ENCODE measurements at places on chromosomes 3 and 15.

GRCh38 chr3:86800116-86800515 is 190.8 kb downstream of the VGLL3 start:
- no peak for DNase-seq

DNA sequence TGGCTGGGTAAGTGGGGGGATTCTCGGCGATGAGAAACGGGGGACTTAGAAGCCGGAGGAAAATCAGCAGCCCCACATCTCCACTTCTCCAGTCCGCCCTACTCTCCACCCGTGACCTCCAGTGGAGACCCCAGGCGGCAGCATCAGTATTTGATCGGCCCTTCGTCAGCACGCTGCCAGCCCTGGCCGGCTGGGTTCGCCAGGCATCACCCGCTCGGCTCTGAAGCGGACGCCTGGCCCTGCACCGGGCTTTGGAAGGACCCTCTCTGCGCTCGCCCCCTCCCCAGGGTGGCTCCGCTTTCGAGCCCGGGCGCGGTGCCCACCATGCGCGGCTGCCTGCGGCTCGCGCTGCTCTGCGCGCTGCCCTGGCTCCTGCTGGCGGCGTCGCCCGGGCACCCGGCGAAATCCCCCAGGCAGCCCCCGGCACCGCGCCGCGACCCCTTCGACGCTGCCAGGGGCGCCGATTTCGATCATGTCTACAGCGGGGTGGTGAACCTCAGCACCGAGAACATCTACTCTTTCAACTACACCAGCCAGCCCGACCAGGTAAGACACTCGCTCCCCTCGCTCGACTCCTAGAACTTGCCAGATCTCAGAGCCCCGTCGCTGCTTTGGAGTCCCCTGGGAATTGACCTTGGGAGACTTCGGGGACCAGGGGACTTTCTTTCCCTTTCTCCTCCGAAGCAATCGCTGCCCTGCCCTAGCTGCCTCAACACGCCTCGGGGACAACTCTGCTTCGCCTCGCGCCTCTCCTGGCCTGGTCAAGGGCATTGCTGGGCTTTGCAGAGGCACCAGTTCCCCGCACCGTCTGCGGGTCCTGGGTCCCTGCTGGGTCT is 561 bp downstream of the SIDT1 start:
- no peak for DNase-seq

DNA sequence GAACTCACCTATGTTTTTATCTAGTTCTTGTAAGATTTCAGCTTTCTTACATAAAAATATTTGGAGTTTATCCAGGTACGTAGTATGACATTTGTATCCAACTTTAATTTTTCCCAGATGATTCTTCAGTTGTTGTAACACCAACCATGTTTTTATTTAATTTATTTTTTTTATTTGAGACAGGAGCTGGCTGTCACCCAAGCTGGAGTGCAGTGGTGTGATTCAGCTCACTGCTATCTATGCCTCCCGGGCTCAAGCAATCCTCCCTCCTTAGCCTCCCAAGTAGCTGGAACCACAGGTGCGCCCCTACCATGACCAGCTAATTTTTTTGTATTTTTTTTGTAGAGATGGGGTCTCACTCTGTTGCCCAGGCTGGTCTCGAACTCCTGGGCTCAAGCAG is 6.6 kb downstream of the XYLB start:
- DNase-seq = no peak

DNA sequence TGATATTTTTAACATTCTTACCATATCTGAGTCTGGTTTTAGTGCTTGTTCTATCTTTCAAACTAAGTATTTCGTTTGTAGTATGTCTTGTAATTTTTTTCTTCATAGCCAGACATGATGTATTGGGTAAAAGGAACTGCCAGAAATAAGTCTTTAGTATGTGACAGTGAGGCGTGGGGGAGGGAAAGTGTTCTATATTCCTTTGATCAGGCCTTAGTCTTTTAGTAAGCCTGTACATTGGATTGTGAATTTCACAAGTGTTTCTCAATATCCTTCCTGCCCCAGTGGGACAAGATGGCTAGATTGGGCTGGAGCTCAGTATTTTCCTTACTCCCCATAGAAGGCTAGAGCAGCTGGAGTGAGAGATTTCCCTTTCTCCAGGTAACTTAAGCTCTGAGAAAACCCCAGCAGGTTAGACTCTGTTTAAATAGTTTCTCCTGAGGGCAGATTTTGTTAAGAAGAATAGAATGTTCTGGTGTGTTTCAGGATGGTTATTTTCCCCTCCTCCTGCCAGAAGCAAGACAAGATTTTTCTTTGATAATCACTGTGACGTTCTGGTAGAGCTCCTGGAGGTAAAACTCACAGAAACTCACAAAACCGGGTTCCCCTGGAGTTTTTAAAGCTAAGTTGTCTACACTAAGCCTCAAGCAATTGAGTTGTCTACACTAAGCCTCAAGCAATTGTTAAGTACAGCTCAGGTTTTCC is 140.7 kb upstream of the ARPP21 start:
- DNase-seq = peak; percentile 38

DNA sequence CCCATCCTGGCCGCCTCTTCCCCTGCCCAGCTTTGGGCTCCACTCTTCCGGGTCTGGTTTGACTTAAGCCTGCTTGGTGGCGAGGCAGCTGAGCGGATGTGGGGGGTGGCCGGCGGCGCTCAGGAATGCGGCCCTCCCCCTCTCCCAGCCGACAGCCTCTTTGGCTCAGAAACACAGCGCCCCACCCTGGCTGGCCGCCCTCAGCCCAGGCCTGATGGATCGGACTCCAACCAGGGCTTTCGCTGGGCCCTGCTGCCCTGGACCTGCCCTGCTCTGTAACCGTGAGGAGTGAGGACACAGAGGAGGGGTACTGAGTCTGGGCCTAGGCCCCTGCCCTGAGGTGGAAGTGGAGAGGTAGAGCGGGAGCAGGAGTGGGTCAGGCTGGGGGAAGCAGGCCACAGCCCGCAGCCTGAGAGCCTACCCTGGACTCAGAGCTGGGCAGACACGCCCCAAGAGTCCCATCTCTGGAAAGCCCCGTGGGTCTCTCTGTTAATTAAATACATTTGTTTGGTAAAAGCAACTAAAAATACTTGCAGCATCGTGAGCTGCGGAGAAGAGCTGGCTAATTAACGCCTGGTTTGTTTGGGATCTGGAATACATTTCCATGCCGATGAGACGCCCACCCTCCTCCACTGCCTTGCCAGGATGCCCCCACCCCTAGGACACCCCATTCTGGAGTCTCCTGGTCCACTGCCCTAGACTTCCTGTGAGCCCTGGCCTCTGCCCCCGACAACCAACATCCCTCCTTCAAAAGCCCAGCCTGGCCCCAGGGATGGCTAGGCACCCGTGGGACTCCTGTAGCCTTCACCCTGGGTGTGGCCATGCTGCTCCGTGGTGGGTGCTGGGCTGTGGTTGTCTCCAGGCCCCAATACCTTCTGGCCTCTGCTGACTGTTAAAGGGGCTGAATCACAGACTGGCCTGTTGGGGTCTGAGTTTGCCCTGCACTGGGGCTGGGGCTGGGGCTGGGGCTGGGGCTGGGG is 19.6 kb downstream of the PLXNA1 start:
- no peak for DNase-seq

DNA sequence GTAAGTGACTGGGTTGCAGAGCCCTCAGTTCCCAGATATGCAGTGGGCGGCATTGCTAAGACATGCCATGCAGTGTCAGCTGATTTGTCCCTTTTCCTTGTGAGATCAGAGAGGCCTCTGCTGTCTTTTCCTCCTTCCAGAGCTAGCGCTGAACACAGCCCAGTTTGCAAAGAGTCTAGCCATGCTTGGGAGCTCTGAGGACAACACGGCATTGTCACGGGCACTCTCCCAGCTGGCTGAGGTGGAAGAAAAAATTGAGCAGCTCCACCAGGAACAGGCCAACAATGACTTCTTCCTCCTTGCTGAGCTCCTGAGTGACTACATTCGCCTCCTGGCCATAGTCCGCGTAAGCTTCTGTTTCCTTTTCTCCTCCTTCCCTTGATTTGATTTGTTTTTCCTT is 20.0 kb upstream of the SNX22 start:
- DNase-seq = no peak

- no peak for DNase-seq
Measured at GRCh38 chr3:108103886-108104797, 13.3 kb upstream of the CD47 start.

DNA sequence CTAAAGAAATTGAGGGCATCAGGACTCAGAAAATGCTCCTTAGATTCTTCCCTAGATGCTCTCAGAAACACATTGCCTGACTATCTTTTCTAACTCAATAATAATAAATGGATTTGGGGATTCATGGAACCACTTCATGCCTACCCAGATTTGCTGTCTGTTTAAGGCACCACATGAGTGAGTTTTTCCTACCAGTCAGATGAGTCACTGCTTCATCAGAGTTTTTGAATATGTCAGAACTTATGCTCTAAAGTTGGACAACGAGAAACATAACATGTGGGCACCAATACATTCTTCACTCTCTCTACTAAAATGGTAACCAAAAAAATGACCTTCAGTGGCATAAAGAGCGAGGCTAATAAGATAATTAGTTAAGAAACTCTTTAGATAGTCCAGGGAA is 1135.1 kb downstream of the TUSC7 start:
- DNase-seq = no peak

DNA sequence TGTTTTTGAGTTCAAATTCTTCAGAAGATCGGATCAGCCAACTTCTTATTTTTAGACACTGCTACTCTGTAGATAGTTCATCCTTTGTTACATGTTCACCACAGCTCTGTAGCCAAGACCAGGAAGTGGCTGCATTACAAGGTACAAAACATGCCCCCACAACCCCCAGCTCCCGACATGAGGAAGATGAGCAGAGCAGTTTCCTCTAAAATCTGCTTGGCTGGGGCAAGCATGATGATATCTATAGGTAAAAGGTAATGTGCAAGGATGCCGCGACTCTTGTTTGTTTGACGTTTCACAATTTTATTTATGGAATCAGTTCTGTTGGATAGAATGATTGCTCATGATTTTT is 126.5 kb upstream of the GRM7 start:
- no peak for DNase-seq

DNA sequence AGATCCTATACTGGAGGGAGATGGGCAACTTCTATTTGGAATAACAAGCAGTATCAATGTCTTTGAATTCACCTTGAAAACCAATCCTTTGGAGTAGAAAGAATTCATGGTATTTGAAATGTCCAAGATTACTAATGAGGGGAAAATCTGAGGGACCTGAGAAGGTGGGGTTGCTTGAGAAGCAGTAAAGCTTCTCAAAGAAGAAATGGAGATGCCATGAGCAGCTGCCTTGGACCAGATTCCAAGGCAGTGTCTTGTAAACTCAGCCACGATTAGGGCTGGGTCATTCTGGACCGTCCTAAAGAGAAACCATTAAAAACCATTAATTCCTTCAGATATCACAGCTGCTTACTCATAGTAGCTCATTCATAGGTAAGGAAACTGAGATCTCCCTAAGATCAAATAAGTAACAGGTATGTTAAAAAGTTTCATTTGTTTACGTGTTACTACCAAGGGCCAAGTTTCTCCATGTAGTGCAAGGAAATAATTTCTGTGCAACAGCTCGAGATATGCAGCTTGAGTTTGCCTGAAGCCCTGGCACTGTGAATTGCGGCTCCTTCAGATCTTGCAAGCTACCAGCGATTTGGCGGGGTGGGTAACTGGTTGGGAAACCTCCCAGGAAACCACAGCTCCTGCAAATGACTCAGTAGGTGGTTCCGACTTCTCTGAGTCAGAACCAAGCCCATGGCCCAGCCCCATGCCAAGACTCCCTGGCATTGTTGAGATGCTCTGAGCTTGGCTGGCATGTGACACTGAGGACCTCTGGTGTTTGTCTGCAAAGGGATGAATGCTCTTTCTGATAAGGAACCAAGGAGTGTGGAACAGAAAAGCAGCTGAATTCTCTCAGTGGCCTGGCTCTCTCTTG is 296.8 kb downstream of the RORA start:
- DNase-seq = peak; percentile 36

- no peak for DNase-seq
Measured at GRCh38 chr15:87215100-87215499, 1041.4 kb downstream of the NTRK3 start.

DNA sequence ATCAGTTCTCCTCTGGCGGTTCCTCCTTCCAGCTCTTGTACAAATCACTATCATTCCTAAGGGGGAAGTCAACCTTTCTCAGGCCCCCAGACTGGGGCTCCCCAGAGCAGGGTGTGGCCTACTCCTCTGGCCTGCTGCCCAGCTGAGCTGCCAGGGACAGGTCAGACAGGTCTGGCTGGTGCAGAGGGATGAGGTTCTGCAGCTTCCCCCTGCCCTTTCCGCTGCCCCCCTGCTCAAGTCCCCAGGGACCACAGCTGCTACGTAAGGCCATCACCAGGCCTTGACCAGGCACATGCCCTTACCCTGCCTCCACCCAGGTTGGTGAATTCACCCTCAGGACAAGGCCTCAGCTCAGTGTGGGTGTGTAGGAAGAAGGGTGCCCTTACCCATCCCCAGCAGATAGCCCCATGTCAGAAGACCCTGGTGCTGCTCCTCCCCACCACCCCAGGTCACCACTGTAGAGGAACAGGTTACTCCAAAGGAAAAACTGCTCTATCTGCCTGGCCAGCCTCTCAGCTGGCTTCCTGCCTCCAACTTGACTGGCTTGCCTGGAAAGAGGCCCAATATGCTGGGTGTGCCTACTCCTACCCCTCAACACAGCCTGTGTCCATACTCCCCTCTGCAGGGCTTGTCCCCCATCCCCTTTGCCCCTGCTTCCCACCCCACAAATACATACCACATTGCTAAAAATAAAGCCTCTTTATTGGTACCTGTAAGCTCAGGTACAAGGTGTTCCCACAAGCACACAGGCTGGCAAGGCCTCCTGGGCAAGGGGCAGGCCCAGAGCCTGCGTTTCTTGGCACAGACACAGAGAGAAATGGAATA is 12.0 kb downstream of the CSRNP1 start:
- no peak for DNase-seq

DNA sequence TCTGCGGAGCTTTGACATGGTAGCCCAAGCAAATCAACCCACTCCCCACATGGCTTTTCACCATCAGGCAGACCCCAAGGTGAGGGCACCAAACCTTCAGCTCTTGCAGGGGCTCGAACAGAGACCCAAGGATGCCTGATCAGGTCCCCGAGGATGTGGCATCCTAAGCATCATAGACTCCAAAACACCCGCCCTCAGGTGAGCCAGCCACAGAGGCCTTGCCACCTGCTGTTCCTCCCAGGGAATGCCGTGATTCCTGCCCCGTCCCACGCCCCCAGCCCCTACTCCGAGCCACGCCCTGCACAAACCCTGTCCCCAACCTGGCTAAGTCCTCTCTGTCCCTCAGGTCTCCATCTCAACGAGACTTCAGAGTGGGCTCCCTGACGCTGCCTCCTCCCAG is 34.7 kb upstream of the SLC41A3 start:
- no peak for DNase-seq

DNA sequence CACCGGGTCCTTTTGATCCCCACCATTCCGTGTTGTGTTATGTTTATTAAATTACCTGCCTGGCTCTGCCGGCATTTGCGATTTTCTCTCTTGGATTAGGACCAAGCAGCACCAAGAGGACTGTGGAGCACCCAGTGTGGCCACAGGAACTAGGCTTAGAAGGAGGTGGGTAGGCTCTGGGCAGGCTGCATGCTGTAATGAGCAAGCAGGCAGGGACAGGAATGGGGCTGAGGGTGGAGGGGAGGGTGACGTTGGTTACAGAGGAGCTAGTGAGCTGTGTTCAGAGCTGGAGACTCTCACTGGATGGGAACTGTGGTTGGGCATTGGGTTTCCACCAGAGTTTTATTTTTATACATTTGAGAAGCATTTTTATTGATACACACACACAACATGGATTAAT is 7.9 kb upstream of the SCN5A start:
- DNase-seq = no peak

- DNase-seq = no peak
Measured at GRCh38 chr15:28094732-28095521, 4.2 kb downstream of the OCA2 start.

Measured in MV-4-11 (cell line).